Posterior cingulate gyrus (tissue), 11 donors: ENCODE measurements at places on chromosomes 12 and 14.
A peak's percentile ranks its signal among the peaks of the same experiment; 100 is the strongest.

GRCh38 chr12:27367078-27367477, 34.4 kb downstream of the BMAL2 start:
- no peak for DNase-seq

GRCh38 chr12:95998611-95999286, 2.6 kb upstream of the HAL start:
- DNase-seq: peak; percentile 39

GRCh38 chr12:84507956-84508850, 404.4 kb downstream of the SLC6A15 start:
- DNase-seq: peak; percentile 32

DNA sequence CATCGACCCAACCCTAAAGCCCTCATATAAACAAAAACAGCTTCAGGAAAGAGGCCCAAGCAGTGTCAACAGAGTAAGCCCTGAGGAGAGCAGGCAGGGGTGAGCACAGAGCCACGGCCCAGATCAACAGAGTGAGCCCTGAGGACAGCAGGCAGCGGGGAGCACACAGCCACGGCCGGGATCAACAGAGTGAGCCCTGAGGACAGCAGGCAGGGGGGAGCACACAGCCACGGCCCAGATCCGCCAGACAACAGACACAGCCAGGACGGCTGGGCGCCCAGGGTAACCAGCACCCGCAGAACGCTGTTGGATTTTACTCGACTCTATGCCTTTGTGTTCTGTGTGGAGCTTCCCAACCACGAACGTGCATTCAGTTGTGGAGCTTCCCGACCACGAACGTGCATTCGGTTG, 15.0 kb downstream of the CCDC85C start:
- DNase-seq: no peak

DNA sequence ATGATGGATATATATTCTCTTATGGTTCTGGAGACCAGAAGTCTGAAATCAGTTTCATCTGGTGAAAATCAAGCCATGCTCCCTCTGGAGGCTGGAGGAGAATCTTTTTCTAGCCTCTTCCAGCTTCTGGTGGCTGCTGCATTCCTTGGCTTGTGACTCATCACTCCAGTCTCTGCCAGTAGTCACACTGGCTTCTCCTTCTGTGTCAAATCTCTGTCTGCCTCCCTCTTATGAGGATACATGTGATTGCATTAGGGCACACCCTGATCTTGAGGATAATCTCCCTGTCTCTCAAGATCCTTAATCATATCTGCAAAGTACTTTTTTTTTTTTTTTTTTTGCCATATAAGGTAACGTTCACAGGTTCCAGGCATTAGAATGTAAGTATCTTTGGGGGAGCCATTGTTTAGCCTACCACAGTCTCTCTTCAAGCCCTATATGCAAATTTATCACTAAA, 17.7 kb downstream of the DNAL1 start:
- DNase-seq: no peak

- no peak for DNase-seq
These were observed 12.2 kb downstream of the CCDC175 start for GRCh38 chr14:59564366-59564765.
